Naive B cell (primary cell): ENCODE measurements at places on chromosomes 3 and 15. TPM values are rescaled to one million over a fixed set of nuclear protein-coding genes. Genes with fewer than 3 reads are reported as not detected.

Gene PLA2G4E
- not detected for polyA plus RNA-seq

Gene AMIGO3
- polyA plus RNA-seq: 0.30 TPM

Gene MAP3K13
- 56.8 TPM for polyA plus RNA-seq

Gene GHSR
- polyA plus RNA-seq: not detected

Gene GOLGA8O
- polyA plus RNA-seq: not detected

Gene DUOXA1
- not detected for polyA plus RNA-seq

Gene CHAC1
- not detected for polyA plus RNA-seq

Gene PLA2G4D
- not detected for polyA plus RNA-seq

Gene DUOX1
- 1.7 TPM for polyA plus RNA-seq
